ENCODE measurements at places on chromosomes 11 and 22.

DNA sequence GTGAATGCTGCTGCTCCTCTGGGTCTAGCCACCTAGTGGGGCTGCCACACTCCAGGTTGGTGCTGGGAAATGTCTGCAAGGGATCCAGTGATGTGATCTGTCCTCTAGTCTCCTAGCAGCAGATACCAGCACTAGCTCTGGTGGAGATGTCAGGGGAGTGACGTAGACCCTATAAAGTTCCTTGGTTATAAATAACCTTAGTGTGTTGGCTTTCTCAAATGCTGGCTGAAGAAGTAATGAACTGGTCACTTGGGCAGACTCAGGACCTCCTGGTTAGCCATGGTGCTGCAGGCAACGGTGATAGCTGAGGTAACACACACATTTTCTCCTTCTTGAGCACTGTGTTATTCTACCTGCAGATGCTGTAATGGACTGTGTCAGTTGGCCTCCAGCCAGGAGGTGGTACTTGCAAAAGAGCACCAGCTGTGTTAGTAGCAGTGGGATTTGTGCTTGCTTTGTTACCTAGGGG lies 35.5 kb downstream of the BBOX1 start:
- peak; percentile 32 for DNase-seq

DNA sequence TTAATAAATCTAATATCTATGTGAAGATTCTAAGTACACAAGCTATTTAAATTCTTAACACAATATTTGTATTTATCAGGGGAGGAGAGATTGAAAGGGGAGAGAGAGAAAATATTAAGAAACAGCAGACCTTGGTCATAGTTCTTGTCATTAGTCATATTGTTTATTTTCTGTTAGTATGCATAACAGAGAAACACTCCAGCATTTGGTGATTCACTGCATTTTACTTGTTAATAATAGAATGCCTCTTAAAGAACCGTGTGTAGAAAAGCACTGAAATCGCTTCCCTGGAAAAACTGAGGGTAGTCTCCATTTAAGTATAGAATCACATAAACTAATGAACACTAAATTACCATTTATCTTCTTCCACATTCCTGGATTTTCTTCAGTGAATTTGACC lies 122.7 kb upstream of the TRPC6 start:
- DNase-seq, result no peak

DNA sequence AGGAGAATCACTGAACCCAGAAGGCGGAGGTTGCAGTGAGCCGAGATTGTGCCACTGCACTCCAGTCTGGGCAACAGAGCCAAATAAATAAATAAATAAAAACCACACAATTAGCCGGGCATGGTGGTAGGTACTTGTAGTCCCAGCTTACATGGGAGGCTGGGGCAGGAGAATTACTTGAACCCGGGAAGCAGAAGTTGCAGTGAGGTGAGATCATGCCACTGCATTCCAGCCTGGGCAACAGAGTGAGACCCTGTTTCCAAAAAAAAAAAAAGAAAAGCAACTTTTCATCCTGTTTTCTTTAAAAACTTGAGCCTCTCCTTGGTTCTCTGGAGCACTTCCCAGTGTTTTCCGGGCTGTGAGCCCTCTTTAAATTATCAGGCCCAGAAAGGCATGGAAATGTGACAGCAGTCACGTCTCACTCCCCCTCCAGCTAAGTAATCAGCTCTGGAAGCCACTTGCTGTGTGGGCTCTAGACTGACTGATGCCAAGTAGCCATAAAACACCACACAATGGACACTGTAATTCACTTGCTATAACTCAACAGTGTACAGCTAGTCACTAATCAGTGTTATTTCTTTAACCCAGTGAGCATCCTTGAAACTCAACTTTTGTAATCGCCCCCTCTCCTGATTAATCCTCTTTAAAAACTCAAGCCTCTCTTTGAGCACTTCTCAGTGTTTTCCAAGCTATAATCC lies 13.0 kb upstream of the MCHR1 start:
- no peak for DNase-seq

DNA sequence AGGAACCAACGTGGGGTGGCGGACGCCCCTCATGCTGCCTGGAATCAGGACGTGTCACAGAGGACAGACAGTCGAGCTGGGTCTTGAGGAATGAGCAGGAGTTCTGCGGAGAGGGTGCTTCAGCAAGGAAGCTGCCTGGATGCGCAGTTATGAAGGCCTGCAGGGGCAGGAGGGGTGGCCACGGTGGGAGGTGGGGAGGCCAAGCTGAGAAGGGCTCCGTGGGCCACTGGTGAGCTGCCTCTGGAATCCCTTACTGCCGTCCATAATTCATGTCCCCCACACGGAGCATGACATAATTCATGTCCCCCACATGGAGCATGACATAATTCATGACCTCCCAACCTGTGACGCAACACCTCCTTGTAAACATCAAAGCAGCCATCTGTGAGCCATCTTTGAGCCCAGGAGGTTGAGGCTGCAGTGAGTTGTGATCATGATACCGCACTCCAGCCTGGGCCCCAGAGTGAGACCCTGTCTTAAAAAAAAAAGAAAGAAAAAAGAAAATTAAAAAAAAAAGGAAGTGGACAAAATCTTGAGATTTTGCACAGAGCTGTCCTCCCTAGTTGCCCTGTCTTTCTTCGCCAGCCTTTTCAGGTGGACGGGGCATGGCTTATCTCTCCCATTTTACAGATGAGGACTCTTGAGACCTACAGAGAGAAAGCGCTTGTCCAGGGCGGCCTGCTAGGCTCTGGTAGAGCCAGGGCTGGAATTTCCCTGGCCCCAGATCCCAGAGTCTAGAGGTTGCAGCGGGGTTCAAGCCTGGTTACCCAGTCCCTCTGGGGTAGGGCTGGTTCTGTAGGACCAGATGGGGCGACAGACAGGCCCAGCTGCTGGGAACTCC lies 24.3 kb upstream of the PICK1 start:
- DNase-seq, result no peak

DNA sequence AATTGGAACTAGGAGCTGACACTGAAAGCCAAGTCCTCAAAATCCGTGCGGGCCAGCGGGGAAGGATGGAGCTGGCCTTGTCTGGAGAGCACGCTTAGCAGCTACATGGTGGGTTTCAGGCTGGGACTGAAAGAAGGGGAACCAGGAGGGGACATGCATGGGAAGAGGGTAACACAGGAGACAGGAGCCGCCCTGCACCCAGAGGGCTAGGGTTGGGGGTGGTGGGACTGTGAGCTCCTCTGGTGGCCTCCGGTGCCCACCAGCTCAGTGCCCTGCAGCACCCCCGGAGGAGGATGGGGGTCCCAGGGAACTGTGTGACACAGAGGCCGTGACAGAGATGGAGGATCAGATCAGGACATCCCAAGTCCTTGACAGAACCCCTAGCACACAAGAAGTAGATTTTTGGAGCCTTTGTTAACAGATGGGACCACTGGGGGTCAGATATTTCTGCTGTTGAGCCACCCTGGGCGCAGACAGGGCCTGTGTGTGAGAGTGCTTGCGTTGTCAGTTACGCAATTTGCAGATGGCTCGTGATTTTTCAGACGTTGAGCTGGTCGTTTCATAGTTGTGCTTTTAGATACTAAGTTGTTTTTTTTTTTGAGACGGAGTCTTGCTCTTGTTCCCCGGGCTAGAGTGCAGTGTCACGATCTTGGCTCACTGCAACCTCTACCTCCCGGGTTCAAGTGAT lies 21.3 kb upstream of the GRAMD4 start:
- DNase-seq, result no peak

- DNase-seq, result no peak
These were observed 5.5 kb upstream of the CXCR5 start for GRCh38 chr11:118878163-118878563.

DNA sequence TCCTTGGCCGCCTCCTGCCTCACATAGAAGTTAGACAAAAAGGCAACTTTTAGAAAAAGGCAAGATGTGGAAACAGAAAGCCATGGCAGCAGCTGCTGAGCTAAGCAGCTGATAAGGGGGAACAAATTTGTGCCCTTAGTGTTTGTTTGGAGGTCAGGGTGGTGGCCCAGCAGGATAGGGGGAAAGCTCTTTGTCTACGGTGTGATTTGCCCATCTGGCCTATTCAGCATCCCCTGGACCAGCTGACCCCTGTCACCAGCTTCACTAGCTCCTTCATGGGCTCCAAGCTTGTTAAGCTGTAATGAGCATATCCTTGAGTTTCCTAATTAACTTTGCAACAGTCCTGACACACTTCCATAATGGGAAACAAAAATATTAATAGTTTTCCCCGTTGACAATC lies 5.9 kb upstream of the ME3 start:
- DNase-seq, result no peak

DNA sequence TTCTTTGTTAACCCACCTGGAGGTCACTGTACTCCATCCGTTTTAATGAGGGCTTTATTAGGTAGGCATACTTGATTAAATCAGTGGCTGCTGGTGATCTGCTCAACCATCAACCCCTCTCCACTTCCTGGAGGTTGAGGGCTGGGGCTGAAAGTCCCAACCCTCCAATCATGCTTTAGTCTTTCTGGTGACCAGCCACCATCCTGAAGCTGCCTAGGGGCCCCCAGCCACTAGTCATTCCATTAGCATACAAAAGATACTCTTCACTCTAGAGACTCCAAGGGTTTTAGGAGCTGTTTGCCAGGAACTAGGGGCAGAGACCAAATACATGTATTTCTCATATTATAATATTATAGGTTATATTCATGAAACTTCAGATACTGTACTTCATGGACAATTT lies 13.5 kb downstream of the DNAJC24 start:
- no peak for DNase-seq

DNA sequence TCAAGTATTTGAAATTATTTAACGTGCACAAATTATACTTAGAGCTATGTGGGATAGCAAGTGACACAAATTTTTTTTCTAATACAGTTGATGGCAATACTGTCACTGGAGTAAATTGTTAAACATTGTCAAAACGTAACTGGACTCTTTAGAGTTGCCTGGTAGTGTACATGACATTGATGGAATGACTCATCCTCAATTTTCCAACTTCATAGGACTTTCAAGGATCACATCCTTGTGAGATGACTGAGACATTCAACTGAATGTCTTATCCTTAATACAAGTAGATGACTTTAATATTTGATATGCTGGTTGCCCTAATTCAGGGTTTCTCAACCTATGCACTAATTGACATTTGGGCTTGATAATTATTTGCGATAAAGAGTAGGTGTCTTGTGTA lies 310.0 kb downstream of the SWAP70 start:
- DNase-seq, result no peak

DNA sequence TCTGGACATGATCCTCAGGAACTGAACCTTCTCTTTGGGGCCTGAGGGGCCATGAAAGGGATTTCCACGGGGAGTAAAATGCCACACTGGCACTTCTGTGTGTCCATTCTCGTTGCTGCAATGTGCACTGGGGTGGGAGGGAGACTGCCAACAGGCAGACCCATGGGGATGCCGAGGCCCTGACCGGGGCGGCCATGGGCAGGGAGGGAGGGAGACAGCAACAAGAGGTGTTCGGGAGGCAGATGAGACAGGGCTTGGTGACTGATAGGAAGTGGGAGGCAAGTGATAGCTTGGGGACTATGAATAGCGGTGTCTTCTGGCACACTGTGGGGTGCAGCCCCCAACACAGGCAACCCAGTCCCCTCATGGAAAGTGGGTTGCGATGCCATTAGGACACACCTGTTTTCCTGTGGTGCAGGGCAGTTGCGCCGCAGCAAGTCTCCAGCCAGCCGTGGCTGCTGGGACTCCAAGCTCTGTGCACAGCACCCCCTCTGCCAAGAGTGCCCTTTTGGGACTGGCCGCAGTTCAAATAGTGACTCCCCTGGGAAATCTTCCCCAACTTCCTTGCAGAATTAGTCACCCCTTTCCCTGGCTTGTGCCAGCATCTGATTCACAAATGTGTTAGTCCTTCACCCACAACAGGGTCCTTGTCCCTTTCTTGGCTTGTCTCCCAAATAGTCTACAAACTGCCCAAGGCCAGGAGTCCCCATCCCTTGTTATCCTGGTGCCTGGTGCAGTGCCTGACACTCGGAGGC lies 88.8 kb downstream of the CHST1 start:
- DNase-seq, result no peak

GRCh38 chr11:128949791-128950454 lies 7.3 kb upstream of the TP53AIP1 start:
- DNase-seq, result no peak

- DNase-seq, result no peak
These were observed 14.2 kb downstream of the KREMEN1 start for GRCh38 chr22:29087012-29087411.

- DNase-seq, result no peak
These were observed 26.6 kb downstream of the ZBED4 start for GRCh38 chr22:49880281-49880680.

DNA sequence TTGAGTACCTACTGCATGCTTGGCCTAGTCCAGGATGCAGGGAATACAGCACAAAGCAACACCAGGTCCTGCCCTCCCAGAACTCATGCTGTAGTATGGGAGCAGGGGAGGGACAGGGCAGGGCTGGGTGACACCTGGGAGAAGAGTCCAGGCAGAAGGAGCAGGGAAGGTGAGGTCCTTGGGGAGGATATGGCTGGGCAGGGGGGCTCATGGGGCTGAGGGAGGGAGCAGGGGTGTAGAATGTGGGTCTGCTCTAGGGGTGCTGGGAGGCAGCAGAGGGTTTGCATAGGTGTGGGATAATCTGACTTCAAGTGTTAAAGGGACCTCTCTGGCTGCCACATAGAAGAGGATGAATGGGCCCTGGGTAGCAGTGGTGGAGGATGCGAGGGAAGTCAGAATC lies 4.8 kb downstream of the TOP3B start:
- no peak for DNase-seq

Data from NCI-H510A treated with DMSO at 0.1 percent for 48 hours (cell line).